ENCODE measurements at places on chromosomes 6 and 20.

DNA sequence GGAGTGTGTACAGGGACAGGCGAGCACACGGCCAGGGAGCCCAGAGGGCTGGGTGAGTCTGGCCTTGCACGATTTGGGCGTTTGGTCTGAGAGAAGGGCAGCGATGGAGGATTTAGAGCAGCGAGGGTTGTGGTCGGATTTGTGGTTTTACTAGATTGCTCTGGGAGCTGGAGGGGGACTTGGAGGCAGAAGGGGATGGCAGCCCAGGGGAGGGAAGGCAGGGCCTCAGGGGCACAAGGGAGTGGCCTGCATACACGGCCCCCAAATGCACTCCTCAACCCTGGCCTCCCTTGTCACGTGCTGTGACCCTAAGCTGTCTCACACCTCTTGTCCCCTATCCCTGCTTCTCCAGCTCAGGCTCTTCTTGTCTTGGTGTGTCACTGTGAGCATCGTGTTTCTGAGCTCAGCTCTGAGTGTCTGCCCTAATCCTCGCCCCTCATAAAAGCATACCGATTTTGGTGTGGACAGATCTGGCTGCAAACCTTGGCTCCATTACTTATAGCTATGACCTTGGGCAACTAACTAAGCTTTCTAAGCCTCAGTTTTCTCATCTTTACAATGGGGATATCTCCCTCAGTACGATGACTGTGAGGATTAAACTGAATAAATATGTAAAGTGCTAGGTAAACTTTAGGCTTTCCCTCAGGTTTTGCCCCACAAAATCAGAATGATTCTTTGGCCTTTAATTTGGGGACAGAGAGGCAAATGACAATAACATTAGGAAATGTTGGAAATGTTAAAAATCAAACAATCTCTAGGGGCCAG, 120.1 kb upstream of the ARMC2 start:
- no peak for DNase-seq

GRCh38 chr6:148085631-148086331, 256.9 kb upstream of the SASH1 start:
- DNase-seq: no peak

DNA sequence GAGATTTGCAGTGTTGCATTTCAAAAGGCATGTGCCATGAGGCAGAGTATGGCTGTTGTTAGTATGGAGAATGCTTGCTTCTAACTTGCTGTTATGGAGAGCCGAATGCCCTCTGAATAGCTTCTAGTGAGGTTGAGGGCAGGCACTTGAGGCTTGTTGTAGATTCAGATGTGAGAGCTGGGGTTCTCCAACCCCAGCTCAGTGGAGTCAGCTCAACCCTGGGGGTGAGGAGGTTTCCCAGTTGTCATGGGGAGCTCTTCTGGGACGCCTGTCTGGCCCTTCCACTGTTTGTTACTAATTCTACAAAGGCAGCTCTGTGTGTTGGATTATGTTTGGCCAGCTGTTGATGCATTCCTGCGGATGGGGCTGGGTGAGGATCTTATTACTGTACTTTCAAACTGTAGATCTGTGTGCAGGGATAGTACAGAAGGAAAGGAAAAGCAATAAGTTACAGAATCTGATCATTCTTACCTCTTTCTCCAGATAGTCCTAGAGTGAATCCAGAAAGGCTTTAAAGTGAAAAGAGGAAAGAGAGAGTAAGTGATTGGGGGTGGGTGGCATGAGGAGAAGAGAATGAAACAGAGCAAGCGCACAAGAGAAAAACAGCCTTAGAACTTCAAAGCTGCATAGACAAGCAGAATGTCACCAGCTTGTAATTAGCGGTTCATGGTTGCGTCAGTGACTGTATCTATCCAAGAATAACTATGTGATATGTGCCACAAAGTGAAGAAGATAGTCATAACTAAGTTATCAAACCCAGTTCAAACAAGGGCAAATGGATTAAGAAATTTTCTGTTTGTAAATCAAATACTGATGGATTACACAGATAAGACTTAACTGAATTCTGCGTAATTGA, 148.7 kb downstream of the PRL start:
- DNase-seq: no peak

GRCh38 chr6:37893257-37893656, 73.7 kb downstream of the ZFAND3 start:
- DNase-seq: no peak

DNA sequence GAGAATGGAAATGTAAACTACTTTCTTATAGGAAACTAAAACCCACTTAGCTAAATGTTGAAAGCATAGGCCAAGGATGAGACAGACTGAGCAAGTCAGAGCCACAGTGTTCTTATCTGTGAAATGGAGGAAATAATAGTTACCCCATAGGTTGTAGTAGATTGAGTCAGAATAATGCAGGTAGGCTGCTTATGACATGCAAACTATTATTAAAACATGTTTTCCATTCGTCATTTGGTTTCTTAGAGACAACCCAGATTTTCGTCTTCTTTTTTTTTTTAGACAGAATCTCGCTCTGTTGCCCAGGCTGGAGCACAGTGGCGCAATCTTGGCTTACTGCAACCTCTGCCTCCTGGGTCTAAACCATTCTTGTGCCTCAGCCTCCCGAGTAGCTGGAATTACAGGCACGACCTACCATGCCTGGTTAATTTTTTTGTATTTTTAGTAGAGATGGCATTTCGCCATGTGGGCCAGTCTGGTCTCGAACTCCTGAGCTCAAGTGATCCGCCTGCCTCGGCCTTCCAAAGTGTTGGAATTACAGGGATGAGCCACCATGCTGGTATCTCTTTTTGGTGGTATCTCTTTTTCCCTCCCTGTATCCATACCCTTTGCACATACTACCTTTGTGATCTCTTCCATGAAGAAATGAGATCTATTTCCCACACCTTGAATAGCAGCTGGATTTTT, 196.5 kb upstream of the ZNF217 start:
- DNase-seq: no peak

DNA sequence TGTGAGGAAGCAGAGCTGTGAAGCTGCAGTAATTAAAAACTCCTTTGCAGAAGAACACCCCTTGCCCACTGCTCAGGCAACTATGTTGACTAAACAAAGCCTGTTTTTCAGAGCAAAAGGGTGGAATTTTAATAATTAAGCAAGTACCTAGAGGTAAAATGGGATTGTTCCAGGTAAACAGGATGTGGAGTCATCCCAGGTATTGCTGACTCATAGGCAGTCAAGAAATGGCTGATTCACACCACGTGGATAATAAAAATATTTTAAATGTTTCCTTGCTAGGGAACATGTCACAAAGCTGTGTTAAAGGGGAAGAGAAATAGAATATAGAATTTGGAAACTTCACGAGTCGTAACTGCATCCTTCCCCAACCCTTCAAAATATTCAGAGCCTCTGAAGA, 491.8 kb downstream of the BTBD3 start:
- DNase-seq: no peak

DNA sequence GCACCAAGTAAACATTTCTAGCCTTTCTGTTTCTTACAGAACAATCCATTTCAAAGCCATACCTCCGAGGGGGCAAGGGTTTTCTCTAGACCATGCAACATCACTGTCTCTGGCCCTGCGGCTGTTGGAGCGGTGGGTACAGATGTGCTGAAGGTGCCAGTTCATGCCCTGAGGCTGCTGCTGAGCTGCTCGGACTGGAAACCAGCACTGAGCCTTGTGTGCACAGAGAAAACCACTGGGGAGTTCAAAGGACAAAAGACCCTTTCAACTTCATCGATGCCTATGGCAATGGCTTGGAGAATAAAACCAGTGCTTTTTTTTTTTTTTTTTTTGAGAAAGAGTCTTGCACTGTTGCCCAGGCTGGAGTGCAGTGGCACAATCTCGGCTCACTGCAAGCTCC, 93.3 kb upstream of the IYD start:
- DNase-seq: no peak

- no peak for DNase-seq
Observed at GRCh38 chr20:63509088-63509564, 10.2 kb upstream of the EEF1A2 start.

DNA sequence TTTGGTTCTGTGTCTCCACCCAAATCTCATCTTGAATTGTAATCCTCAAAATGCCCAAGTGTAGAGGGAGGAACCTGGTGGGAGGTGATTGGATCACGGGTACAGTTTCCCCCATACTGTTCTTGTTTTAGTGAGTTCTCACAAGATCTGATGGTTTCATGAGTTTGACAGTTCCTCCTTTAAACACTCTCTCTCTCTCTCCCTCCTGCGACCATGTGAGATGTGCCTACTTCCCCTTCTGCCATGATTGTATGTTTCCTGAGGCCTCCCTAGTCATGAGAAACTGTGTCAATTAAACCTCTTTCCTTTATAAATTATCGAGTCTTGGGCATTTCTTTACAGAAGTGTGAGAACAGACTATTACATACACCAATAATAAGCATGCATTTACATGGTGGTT, 12.1 kb upstream of the EYS start:
- DNase-seq: no peak

GRCh38 chr6:129598244-129599187, 111.5 kb downstream of the ARHGAP18 start:
- no peak for DNase-seq

- no peak for DNase-seq
Observed at GRCh38 chr6:27592481-27593199, 119.7 kb upstream of the ZNF184 start.

DNA sequence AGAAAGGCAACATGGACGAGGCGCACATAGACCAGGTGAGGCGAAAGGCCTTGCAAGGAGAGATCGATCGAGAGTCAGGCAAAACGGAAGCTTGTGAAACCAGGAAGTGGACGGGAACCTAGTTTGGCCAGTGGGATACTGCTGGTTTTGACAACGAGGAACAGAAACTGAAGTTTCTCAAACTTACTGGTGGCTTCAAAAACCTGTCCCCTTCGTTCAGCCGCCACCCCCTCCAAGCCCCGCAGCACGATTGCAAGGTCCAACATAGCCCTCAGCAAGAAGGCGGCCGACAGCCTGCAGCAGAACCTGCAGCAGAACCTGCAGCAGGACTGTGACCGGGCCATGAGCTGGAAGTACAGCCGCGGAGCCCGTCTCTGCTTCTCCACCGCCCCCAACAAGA, 238.0 kb downstream of the KHDC1L start:
- no peak for DNase-seq

- no peak for DNase-seq
Observed at GRCh38 chr6:14174226-14174625, 56.7 kb downstream of the CD83 start.

- DNase-seq: no peak
Observed at GRCh38 chr20:64130876-64131275, 23.5 kb upstream of the NPBWR2 start.

DNA sequence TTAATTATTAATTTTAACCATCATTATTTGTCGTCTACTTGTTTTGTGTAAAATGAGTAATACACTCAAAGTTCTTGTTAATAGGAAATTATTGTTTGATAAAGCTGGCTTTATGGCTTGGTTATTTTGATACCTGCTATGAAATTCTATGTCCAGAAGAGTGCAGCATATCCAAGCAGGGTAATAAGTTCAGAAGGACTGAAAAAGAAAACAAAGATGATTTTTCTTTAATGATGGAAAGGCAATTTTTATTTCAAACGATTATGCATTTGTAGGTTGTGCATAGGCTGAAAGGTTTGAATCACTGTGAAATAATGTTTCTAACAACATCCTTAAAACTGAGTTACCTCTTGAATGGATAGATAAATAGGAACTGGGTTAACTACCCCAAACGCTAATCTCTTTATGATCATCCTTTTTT, 1.4 kb upstream of the MAN1A1 start:
- no peak for DNase-seq

DNA sequence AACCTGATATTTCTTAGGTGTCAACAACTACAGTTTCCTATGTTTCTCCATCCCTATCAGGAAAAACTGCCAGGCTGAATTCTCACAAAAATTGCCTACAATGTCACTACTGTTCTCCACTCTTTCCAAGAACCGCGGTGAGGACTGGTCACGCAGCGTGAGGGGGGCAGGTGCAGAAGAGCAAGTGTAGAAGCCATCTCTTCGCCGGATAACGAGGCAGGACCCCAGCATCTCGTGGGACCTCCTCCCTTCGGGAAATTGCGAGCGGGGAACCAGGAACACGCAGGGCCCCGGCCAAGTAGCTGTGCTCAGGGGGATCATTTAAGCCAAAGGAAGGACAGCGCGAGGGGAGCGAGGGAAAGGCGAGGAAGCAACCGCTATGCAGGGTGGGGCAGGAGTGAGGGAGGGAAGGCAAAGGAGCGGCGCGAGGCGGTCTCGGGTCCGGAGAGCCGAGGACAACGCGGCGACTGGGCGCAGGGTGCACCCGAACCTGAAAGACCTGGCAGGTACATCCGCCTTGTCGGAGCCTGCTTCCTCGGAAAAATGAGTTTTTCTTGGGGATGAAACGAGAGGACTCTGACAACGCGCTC, 559 bp downstream of the APMAP start:
- DNase-seq: no peak

- DNase-seq: no peak
Observed at GRCh38 chr6:140460267-140460666, 1085.8 kb upstream of the CITED2 start.

- DNase-seq: no peak
Observed at GRCh38 chr20:59221049-59221706, 57.6 kb downstream of the ZNF831 start.

DNA sequence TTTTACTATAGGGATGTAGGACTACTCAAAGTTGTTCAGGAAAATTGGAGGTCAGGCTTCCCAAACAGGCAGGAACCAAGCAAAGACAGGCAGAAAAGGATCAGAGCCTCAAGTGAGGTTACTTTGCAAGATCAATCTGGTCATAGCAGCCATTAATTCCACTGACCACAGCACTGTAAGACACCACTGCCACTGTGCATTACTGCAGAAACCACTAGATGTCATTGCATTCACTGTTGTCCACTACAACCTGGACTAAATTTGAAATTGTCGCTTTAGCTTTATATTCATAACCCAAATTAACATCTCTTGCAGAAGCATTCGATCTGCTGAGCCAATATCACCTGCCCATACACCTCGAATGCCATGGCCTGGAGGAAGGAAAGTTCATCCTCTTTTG, 126.9 kb upstream of the UFL1 start:
- DNase-seq: no peak

DNA sequence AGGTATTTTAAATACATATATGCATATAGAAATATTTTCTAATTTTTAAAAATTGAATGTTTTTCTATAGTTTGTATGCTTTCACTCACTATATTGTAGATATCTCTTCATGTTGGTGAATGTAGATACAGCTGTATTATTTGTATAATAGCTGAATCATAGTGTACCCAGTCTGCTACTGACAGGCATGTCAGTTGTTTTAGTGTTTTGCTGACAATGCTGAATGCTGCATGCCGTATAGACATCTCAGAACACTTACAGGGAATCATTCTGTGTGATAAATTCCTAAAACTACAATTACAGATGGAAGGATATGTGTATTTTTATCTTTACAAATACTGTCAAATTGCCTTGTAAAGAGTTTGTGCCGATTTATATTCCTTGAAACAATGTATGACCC, 175.4 kb downstream of the SIM1 start:
- DNase-seq: no peak

DNA sequence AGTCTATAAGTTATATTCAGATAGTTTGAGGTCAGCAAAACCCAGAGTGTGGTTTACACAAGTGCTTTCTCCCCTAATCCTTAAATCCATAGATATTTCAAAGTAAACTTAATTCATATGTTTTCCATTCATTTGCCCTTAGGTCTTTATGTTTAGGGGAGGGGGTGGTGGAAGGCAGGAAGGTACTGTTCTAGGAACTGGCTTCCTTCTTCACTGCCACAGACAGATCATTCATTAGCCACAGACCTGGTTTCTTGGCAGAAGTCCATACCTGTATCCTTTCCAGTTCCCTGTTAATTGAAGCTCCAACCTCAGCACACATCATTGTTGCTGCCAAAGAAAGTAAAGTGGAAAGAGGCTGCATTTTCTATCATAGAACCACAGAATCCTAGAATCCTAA, 123.0 kb downstream of the AIG1 start:
- DNase-seq: no peak

GRCh38 chr6:140156131-140156530, 781.7 kb upstream of the CITED2 start:
- DNase-seq: no peak
